Thyroid gland (tissue), 4 donors: ENCODE measurements at places on chromosomes 12 and 14. TPM values are rescaled to one million over a fixed set of nuclear protein-coding genes. Genes with fewer than 3 reads are reported as not detected.

Gene DTX1
- total RNA-seq = 37.1 TPM

Gene MYO1H
- total RNA-seq = not detected

Gene FBLN5
- total RNA-seq = 110 TPM

Gene PIP4P1
- 29.1 TPM for total RNA-seq

Gene LGR5
- total RNA-seq = 0.11 TPM

Gene DBX2
- total RNA-seq = 0.59 TPM
